ENCODE measurements at places on chromosomes 11 and 22. TPM values are rescaled to one million over a fixed set of nuclear protein-coding genes. Genes with fewer than 3 reads are reported as not detected.

- no peak overlapping the region for H3K4me3 ChIP-seq
- peaks cover 33% of the 10 kb centered on the region for H3K4me1 ChIP-seq
- H3K27ac ChIP-seq: no peak overlapping the region
- peaks cover 6% of the 10 kb centered on the region for H3K36me3 ChIP-seq
- H3K27me3 ChIP-seq: no peaks in the 10 kb centered on the region
Observed at GRCh38 chr11:35064114-35064800, 74.7 kb upstream of the CD44 start.

- H3K36me3 ChIP-seq: peaks cover 50% of the 10 kb centered on the region
- no peak overlapping the region for H3K4me3 ChIP-seq
- peaks cover 17% of the 10 kb centered on the region for H3K4me1 ChIP-seq
Observed at GRCh38 chr22:31572939-31573338, 76.6 kb downstream of the SFI1 start.

DNA sequence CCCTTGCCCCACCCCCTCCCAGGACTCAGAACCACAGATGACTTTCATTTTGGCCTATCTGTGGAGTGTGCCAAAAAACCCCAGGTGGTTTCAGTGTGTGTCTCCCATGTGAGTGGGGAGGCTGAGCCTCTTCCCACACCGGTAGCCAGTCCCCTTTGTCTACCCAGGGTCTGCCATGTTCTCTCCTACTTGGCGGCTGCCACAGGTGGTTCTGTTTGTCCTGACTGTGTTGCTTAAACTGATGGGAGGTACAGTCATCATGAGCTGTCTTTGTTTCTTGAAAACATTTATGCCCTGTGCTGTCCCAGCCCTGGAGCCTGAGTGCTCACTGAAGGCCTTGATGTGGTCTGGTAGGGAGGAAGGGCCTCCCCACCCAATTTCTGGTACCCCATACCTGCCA, 39.7 kb upstream of the SUSD2 start:
- H3K4me3 ChIP-seq: no peak overlapping the region
- H3K36me3 ChIP-seq: peaks cover 20% of the 10 kb centered on the region
- H3K27me3 ChIP-seq: no peaks in the 10 kb centered on the region
- DNase-seq: no peak
- H3K4me1 ChIP-seq: peaks cover 40% of the 10 kb centered on the region

GRCh38 chr22:17773606-17774205, 563 bp downstream of the BID start:
- H3K36me3 ChIP-seq: peaks cover 2% of the 10 kb centered on the region
- peak; percentile 67 for DNase-seq
- peaks cover 14% of the 10 kb centered on the region for H3K27me3 ChIP-seq
- peaks cover 63% of the 10 kb centered on the region for H3K4me1 ChIP-seq
- H3K4me3 ChIP-seq: peak overlapping the region; percentile 79

Gene BLID
- not detected for total RNA-seq

Gene PDGFB
- total RNA-seq: 1.2 TPM

GRCh38 chr11:110808248-110808647, 96.0 kb upstream of the ARHGAP20 start:
- no peak overlapping the region for H3K4me3 ChIP-seq
- no peaks in the 10 kb centered on the region for H3K4me1 ChIP-seq
- DNase-seq: no peak
- peaks cover 1% of the 10 kb centered on the region for H3K27me3 ChIP-seq
- H3K27ac ChIP-seq: no peak overlapping the region

- no peak for DNase-seq
- peaks cover 12% of the 10 kb centered on the region for H3K27me3 ChIP-seq
- H3K4me1 ChIP-seq: peaks cover 51% of the 10 kb centered on the region
- no peak overlapping the region for H3K4me3 ChIP-seq
- peaks cover 4% of the 10 kb centered on the region for H3K36me3 ChIP-seq
Observed at GRCh38 chr11:35277827-35278226, 138.9 kb downstream of the CD44 start.

- peaks cover 14% of the 10 kb centered on the region for H3K27me3 ChIP-seq
- peaks cover 23% of the 10 kb centered on the region for H3K4me1 ChIP-seq
- DNase-seq: no peak
- peak overlapping the region; percentile 6 for H3K4me3 ChIP-seq
- no peaks in the 10 kb centered on the region for H3K36me3 ChIP-seq
Observed at GRCh38 chr11:75103380-75104026, 6.8 kb upstream of the OR2AT4 start.

GRCh38 chr11:13826505-13827278, 135.8 kb upstream of the SPON1 start:
- no peaks in the 10 kb centered on the region for H3K36me3 ChIP-seq
- no peaks in the 10 kb centered on the region for H3K4me1 ChIP-seq
- no peaks in the 10 kb centered on the region for H3K27me3 ChIP-seq
- DNase-seq: no peak

- H3K4me1 ChIP-seq: peaks cover 28% of the 10 kb centered on the region
- H3K27me3 ChIP-seq: no peaks in the 10 kb centered on the region
- no peak for DNase-seq
- no peak overlapping the region for H3K4me3 ChIP-seq
- no peak overlapping the region for H3K27ac ChIP-seq
- peaks cover 22% of the 10 kb centered on the region for H3K36me3 ChIP-seq
Observed at GRCh38 chr22:36871669-36872081, 10.9 kb downstream of the NCF4 start.

Gene KRTAP5-7
- total RNA-seq: not detected

DNA sequence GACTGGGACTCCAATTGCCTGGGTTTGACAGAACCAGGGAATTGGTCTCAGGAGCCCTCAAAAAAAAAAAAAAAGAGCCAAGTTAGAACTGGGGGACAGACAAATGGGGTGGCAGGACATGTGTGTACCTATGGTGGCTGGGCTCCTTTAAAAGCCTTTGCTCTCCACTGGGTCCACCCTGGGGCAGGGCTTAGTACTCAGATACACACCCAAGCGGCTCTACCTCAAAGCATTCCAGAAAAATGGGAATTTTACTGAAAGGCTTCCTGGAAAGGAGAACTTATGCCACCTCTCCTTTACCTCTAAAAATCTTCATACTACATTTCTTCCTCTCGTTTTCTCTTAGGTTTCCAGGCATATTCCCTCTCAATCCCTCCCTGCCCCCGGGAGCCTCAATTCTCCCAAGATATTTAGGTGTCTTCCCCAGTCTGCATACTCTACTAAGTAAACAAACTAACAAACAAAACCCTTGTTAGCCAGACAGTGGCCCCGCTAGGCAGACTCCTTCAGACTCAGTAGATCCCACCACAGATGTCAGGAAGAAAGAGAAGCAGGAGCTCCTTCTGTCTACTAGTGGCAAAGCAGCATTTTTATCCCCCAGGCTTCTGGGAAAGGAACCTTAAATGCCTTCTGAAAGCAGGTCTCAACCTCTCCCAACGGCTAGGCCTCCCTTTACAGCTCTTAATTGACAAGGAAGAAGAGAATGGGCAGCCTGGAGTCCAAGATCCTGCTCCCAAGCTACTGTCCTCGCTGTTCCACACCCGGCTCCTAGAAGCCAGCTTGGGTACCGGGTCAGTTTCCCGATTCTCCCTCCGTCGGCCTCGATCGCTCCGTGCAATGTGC, 653 bp downstream of the PCSK7 start:
- peak overlapping the region; percentile 99 for H3K4me3 ChIP-seq
- H3K27ac ChIP-seq: peak overlapping the region; percentile 99
- peaks cover 50% of the 10 kb centered on the region for H3K4me1 ChIP-seq
- peaks cover 29% of the 10 kb centered on the region for H3K36me3 ChIP-seq

Gene SYT7
- 0.32 TPM for total RNA-seq

- no peaks in the 10 kb centered on the region for H3K4me1 ChIP-seq
- H3K4me3 ChIP-seq: no peak overlapping the region
- no peak overlapping the region for H3K27ac ChIP-seq
- peaks cover 2% of the 10 kb centered on the region for H3K36me3 ChIP-seq
- no peak for DNase-seq
- H3K27me3 ChIP-seq: peaks cover 1% of the 10 kb centered on the region
Observed at GRCh38 chr11:58471892-58472291, 29.9 kb upstream of the OR5B12 start.

DNA sequence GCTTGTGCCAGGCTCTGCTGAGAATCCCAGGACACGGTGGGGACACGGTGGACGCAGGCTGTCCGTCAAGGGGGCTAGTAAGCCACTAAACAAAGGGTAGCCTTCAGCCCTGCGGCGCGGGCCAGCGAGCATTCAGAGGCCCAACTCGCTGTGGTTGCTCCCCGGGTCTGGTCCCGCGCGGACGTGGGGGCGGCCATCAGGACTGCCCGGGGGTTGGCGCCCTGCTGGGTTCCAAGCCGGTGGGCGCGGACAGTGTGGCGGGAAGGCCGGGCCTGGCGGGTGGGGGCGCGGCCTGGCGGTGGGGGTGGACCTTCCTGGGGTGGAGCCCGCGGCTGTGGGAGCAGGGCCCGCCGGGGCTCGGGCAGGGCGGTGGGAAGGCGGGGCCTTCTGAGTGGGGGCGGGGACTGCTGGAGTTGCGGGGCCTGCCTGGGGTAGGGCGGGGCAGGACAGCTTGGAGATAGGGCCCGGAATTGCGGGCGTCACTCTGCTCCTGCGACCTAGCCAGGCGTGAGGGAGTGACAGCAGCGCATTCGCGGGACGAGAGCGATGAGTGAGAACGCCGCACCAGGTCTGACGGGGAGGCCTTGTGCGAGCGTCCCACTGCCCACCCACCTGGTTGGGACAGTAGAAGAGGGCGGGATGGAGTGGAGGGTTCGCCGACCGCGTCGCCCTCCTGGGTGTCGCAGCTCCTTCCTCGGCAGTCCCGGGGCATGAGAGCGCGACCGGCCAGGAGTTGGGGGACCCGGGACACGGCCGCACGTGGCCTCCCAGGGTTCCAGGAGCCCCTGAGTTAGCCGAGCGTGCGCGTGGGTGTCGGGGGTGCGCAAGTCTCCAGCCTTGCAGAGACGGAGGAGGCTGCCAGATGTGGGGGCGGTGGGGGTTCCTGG, at the start of gene SERHL2:
Gene SERHL2, plus strand, starts transcription at position 482 of the 887 bp plus-strand sequence. Its CDS starts 65 bp downstream, at position 547.
- peak within 1 kb of the TSS; percentile 87 for H3K4me3 ChIP-seq
- peaks cover 6% of the 10 kb centered on the region for H3K4me1 ChIP-seq
- H3K27me3 ChIP-seq: no peaks in the 10 kb centered on the region
- H3K36me3 ChIP-seq: no peaks in the 10 kb centered on the region
- peak; percentile 85 for DNase-seq

GRCh38 chr11:94134651-94135512, 6.2 kb downstream of the PANX1 start:
- peaks cover 48% of the 10 kb centered on the region for H3K4me1 ChIP-seq
- H3K27me3 ChIP-seq: no peaks in the 10 kb centered on the region
- H3K4me3 ChIP-seq: peak overlapping the region; percentile 60

Gene OR2AG1
- not detected for total RNA-seq

Gene SERPINH1
- total RNA-seq: 25.3 TPM

Gene SPON1
- total RNA-seq: 0.29 TPM

Gene OR5M10
- not detected for total RNA-seq

Gene GAS2L1
- 2.6 TPM for total RNA-seq

- DNase-seq: no peak
- H3K27ac ChIP-seq: no peak within 1 kb of the TSS
- H3K4me3 ChIP-seq: peak within 1 kb of the TSS; percentile 83
- peaks cover 64% of the 10 kb centered on the region for H3K27me3 ChIP-seq
Observed at GRCh38 chr11:114059278-114059983, at the start of gene ZBTB16. Gene ZBTB16 (plus strand): TSS chr11:114059711. CDS start chr11:114063301, 3,590 bp downstream.

GRCh38 chr22:32706149-32706548, 95.4 kb upstream of the TIMP3 start:
- H3K4me3 ChIP-seq: no peak overlapping the region
- H3K27ac ChIP-seq: no peak overlapping the region
- peaks cover 4% of the 10 kb centered on the region for H3K27me3 ChIP-seq
- DNase-seq: no peak
- H3K36me3 ChIP-seq: no peaks in the 10 kb centered on the region

DNA sequence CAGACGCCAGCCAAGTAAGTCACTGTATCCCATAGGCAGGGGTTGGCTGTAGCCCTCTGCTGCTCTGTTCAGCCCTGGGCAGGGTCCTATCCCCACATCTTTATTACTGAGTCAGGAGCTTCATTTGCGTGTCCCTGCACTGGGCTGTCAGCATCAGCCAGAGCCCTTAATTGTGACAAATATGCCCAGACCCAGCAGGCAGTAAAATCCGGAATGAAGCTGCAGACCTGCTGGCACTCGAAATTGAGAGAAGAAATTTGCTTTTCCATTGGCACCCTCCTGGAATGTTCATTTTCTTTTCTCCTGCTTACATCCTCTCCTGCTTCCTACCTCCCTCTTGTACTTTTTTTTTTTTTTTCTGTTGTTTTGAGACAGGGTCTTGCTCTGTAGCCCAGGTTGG, 43.8 kb downstream of the CEP164 start:
- H3K27ac ChIP-seq: no peak overlapping the region
- peaks cover 7% of the 10 kb centered on the region for H3K36me3 ChIP-seq
- DNase-seq: no peak
- H3K4me1 ChIP-seq: no peaks in the 10 kb centered on the region
- H3K4me3 ChIP-seq: no peak overlapping the region

GRCh38 chr11:118152020-118152551, 537 bp downstream of the SCN4B start:
- H3K4me1 ChIP-seq: peaks cover 8% of the 10 kb centered on the region
- H3K27me3 ChIP-seq: peaks cover 69% of the 10 kb centered on the region
- H3K4me3 ChIP-seq: peak overlapping the region; percentile 15
- DNase-seq: no peak
- H3K27ac ChIP-seq: no peak overlapping the region

- no peak for DNase-seq
- H3K4me1 ChIP-seq: no peaks in the 10 kb centered on the region
- no peak overlapping the region for H3K27ac ChIP-seq
- peaks cover 8% of the 10 kb centered on the region for H3K36me3 ChIP-seq
Observed at GRCh38 chr11:72305891-72306585, 62.1 kb upstream of the PHOX2A start.

GRCh38 chr11:267491-267994, 10.7 kb upstream of the NLRP6 start:
- peak overlapping the region; percentile 88 for H3K4me3 ChIP-seq
- peaks cover 1% of the 10 kb centered on the region for H3K36me3 ChIP-seq
- peaks cover 6% of the 10 kb centered on the region for H3K27me3 ChIP-seq
- H3K27ac ChIP-seq: peak overlapping the region; percentile 97

DNA sequence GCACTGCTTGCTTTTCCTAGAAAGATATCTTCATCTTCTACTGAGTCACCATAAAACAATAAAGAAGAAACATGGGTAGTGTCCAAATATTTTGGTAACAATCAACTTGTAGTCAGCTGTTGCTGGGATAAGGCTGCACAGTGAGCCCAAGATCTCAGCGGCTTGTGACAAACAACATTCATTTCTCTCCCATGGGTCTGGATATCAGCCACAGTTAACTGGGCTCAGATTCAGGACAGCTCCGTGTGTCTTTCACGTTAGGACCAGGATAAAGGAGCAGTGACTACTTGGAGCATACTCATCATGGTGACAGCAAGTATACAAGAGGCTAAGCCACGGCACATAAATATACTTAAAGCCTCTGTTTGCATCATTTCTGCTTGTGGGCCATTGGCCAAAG, 27.9 kb upstream of the GRK3 start:
- H3K27me3 ChIP-seq: peaks cover 5% of the 10 kb centered on the region
- no peaks in the 10 kb centered on the region for H3K4me1 ChIP-seq
- no peak for DNase-seq
- H3K4me3 ChIP-seq: no peak overlapping the region

DNA sequence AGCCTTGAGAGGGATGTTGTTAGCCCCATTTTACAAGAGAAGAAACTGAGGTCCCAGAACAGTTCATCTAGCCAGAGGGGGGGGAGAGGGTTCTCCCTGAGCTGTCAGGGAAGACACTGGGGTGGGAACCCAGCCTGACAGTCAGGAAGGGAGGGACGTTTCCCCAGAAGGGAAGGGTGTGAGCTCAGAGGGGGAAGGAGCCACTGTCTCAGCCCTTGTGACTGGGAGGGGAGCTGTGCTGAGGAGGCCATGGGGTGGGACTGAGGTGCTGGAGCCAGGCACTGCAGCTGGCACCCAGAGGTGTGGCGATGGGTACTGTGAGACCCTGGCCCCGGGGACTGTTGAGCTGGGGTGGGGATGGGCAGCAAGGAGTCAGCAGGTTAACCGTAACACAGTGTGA, 35.7 kb downstream of the DAGLA start:
- DNase-seq: no peak
- H3K4me3 ChIP-seq: no peak overlapping the region
- peaks cover 8% of the 10 kb centered on the region for H3K27me3 ChIP-seq
- no peak overlapping the region for H3K27ac ChIP-seq
- no peaks in the 10 kb centered on the region for H3K36me3 ChIP-seq
- H3K4me1 ChIP-seq: no peaks in the 10 kb centered on the region
